ENCODE measurements at places on chromosomes 5 and 9.

- DNase-seq: no peak
Observed at GRCh38 chr5:134877159-134877558, 3.0 kb downstream of the TXNDC15 start.

GRCh38 chr5:42026446-42026845 lies 101.4 kb downstream of the FBXO4 start:
- DNase-seq: no peak

- no peak for DNase-seq
Observed at GRCh38 chr5:73363911-73364730, 84.5 kb downstream of the FOXD1 start.

GRCh38 chr5:59506285-59506877 lies 387.1 kb downstream of the PDE4D start:
- DNase-seq: peak; percentile 35

DNA sequence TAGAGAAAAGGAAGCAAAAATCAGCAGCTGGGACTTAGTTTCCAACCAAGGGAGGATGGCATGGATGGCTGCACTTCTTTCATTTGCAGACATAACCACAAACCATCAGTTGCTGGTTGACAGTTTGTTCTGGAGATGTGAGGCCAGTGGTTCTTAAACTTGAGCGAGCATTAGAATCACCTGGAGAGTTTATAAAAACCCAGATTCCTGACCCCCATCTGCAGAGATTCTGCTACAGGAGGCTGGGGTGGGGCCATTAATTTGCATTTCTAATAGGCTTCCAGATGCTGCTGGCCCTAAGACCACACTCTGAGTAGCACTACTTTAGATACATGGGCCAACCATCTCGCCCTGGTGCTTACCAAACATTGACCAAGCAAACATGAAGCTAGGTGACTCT lies 60.8 kb downstream of the MARCHF3 start:
- no peak for DNase-seq

Data from eye (tissue), 1 donor.